ENCODE measurements at places on chromosomes 16 and 17.

- no peak for DNase-seq
These were observed 12.5 kb downstream of the RARA start for GRCh38 chr17:40321524-40321929.

DNA sequence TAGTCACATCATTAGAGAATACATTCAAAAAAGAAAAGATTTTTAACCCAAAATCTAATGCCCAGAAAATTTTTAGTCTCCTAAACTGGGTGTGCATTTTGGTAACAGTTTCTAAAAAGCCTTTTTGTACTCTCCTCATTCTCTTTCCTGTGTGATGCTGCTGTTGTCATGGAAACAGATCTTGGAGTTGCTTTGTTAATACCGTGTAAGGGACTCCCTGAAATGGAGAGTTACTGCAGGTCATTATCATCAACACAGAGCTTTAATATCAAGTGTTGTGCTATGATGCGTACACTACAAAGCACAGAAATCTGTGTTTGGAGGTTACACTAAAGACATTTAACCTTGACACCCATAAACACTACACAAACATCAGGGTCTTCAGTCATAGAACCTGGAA lies 216.3 kb downstream of the PRKCA start:
- DNase-seq: no peak

- DNase-seq: no peak
These were observed 374.4 kb downstream of the SNX29 start for GRCh38 chr16:12350945-12351344.

GRCh38 chr16:17829811-17830210 lies 359.1 kb upstream of the XYLT1 start:
- peak; percentile 26 for DNase-seq

All from AG04449 (cell line).